OCI-LY7 (cell line): ENCODE measurements at places on chromosomes 2 and 18.

DNA sequence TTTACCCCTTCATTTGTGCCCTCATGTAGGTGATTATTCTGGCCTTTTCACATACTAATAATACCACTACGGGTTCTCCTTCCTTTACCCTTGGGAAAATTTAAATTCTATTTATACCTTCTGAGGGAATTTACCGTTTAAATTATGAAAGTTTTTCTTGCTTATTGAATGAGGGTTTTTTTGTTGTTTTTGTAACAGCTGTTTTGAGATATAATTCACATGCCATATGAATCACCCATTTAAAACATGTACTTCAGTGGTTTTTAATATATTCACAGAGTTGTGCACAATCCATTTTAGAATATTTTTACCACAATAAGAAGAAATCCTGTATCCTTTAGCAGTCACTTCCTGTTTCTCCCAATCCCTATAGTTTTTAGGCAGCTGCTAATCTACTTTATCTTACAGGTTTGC, 54.7 kb downstream of the EML4 start:
- no peak for DNase-seq

GRCh38 chr2:50344509-50345106, 687.3 kb downstream of the NRXN1 start:
- DNase-seq: peak; percentile 1

- DNase-seq: no peak
These were observed 93.2 kb downstream of the MC4R start for GRCh38 chr18:60279391-60279790.

- no peak for DNase-seq
These were observed 612.6 kb upstream of the ACVR2A start for GRCh38 chr2:147232225-147232669.

DNA sequence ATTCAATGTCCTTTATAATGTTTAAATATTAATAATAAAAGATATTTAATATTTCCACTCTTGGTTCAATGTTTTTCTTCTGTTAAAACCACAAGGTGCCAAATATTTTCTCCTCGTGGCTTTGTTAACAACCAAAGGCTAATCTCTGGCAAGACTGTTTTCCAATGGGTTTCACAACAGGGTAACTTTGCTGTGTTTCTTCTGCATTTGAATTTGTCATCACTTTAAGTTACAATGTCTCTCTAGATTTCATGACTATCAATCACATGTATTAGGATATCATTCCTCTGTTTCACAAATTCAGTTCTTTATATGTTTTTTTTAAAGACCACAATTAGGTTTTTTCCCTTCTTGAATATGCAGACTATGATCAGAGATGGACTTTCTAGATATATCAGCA, 469.8 kb upstream of the ACVR2A start:
- DNase-seq: no peak

GRCh38 chr18:23450022-23450421, 3.1 kb upstream of the RIOK3 start:
- no peak for DNase-seq

- DNase-seq: no peak
These were observed 771.5 kb downstream of the GALR1 start for GRCh38 chr18:78021196-78021595.

DNA sequence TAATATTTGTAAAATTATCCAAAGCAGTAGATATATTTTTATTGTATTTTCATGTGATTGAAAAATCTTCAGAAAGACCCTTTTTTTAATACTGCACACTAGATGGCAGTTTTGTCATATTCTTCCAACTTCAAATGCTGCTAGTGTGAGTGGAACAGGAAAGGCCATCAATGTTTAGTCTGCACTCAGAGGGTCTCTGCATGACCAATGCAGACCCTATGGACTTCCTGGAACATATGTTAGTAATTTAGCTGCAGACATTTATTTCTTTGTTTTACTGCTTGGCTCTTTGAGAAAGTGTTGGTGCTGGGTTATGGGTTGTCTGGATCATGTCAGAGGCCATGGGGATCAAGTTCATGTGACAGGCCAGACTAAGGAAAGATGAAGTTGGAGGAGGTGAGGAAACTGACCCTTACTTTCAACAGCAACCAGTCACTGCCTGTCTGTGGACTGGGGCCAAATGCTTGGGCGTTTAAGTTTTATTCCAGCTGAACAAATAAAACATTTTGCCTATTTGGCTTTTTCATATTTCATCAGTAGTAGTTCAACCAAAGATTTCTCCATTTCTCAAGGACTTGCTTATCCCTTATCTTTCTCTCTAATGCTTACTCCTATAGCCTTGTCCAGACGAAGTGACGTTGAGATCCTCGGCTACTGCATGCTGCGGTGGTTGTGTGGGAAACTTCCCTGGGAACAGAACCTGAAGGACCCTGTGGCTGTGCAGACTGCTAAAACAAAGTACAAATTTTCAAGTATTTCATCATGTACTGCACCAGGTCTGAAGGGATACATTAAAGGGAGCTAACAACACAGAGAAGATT, 84.8 kb downstream of the VRK2 start:
- peak; percentile 4 for DNase-seq

- no peak for DNase-seq
These were observed 640.0 kb upstream of the LRRTM4 start for GRCh38 chr2:78162202-78162601.

- DNase-seq: no peak
These were observed 30.7 kb upstream of the FOXI3 start for GRCh38 chr2:88483200-88483599.

- no peak for DNase-seq
These were observed 469.7 kb downstream of the CDH2 start for GRCh38 chr18:27707201-27707600.

DNA sequence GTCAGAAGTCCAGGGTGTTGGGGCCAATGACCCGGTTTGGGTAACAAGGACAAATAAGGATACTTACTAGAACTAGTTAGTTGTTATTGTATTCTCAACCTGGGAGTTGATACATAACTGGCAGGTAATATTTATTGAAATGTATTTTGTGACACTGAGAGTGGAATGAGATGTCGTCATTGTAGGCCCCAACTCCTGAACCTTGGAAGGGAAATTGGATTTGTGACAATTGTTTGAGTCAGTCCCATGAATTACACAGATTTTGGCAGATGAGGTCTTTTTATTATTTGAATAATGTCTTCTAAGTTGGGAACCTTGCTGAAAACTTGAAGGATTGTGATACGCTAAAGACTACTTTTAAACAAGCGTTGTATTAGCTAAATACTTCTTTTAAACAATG, 5.1 kb downstream of the TIMM21 start:
- DNase-seq: no peak

DNA sequence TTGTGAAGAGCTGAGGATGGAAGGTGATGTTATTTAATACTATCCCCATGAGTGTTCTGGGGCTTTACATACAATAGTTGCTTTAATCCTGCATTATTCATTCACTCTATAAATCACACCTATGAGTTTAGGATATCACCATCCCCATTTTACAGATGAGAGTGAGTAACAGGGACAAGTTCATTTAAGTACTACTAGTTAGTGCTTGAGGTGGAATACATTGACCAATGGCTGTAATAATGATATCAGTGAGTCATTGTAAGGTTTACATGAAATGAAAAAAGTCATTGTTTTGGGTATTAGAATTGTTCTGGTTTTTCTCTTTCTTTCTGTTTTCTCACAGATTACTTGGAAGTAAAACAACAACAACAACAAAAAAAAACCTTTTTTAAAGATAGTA, 42.5 kb downstream of the TANC1 start:
- DNase-seq: no peak

DNA sequence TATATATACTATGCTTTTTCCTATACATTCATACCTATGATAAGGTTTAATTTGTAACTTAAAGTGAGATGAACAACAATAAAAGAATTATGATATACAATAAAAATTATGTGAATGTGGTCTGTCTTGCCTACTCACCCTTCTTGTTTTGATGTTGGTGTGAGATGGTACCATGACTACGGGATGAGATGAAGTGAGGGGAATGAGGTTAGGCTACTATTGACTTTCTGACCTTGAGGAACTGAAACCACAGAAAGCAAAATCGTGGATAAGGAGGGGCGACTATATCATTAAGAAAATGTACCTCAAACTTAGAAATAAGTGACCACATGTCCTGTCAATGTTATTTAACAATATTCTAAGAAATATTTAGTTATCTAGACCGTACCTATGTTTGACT, 103.9 kb upstream of the PPP1CB start:
- DNase-seq: no peak

- no peak for DNase-seq
These were observed 446.2 kb downstream of the PIK3C3 start for GRCh38 chr18:42401131-42401673.

DNA sequence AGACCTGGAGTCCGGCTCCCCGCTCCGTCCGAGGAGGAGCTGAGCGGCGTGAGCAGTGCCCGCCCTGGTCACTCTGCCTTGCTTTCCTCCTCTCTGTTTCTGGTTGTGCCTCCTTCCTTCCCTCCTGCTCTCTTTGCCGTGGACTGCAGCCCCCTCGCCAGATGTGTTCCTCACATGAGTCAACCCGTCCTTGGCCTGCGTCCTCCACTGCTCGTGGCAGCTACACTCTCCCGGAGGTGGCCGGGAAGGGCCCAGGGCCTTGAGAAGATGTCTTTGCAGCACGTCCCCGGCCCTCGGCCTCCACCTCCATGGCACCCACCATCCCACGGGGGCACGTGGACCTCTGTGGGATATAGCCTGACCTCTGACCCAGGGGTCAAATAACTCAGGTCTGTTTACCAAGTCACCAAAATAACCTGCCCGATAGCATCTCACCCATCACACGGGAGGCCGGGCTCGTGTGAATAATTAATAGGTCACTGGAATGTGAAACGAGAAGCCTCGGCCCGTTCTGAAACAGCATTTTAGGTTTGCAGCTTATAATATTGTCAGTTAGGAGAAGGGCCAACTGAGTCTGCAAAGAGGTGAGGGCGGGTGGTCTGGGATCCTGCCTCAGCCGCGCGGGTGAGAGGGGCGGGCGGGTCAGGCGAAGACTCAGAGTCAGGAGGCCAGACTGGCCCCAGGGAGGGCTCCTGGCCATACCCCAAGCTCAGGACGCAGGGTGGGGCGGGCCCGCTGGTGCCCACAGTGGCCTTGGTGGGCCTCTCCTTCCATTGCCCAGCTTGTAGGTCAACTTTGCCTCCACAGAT, 42.6 kb downstream of the NFATC1 start:
- no peak for DNase-seq

GRCh38 chr2:18980786-18981430, 377.5 kb downstream of the OSR1 start:
- no peak for DNase-seq

GRCh38 chr2:145090841-145091761, 571.2 kb upstream of the ZEB2 start:
- DNase-seq: no peak

DNA sequence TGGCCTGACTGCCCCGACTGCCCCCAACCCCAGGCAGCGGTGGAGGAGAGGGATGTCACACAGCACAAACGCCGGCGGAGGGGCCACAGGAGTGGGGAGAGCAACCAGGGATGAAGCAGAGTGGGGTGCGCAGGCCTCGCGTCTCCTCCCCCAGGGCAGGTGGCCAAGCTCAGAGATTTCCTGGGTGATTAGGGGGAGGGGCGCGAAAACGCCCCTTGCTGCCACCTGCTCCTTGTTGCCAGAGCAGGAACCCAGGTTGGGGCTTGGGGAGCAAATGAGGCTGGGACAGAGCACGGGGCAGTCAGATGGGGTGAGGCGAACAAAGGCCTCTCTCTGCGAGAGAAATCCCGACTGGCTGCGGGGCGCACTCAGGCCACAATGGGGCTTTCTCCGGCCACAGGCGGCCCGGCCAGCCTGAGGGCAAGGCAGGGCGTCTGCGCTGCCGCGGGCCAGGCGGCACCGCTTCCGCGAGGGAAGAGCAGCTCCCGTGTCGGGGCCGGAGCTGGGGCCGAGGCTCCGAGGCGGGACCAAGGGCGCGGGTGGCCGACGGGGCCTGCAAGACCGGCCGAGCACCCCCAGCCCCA, 11.5 kb downstream of the TEX44 start:
- DNase-seq: peak; percentile 65

DNA sequence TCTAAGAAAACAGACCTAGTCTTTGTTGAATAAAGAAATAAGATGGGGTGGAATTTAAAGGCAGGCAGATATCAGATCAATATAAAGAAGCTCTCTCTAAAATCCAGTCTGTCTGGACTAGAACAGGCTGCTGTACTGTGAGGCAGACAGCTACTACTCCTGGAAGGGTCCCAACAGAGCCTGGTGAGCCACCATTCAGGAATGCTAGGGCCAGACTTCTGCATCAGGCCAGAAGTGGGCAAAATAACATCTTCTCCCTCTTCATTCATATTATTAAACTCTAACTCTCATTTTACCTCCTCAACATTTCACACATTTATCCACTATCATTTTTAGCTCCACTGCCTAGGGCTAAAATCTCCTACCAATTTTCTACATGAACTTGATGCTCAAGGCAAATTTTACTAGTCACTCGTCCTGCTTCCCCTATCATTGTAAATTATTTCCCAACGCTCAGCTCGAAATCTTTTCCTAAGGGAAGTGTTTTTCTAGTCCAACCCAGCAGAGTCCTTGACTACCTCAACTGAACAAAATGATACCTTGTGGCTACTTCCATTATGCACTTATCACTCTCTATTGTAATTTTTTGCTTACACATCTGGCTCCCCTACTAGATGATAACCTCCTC, 45.2 kb upstream of the GLS start:
- no peak for DNase-seq

GRCh38 chr18:48418539-48419276, 9.5 kb upstream of the ZBTB7C start:
- no peak for DNase-seq

- DNase-seq: no peak
These were observed 310.9 kb upstream of the COL3A1 start for GRCh38 chr2:188663301-188663700.

GRCh38 chr18:61953161-61953560, 60.4 kb upstream of the RNF152 start:
- DNase-seq: no peak

GRCh38 chr2:183259921-183260320, 135.7 kb downstream of the NUP35 start:
- DNase-seq: no peak

DNA sequence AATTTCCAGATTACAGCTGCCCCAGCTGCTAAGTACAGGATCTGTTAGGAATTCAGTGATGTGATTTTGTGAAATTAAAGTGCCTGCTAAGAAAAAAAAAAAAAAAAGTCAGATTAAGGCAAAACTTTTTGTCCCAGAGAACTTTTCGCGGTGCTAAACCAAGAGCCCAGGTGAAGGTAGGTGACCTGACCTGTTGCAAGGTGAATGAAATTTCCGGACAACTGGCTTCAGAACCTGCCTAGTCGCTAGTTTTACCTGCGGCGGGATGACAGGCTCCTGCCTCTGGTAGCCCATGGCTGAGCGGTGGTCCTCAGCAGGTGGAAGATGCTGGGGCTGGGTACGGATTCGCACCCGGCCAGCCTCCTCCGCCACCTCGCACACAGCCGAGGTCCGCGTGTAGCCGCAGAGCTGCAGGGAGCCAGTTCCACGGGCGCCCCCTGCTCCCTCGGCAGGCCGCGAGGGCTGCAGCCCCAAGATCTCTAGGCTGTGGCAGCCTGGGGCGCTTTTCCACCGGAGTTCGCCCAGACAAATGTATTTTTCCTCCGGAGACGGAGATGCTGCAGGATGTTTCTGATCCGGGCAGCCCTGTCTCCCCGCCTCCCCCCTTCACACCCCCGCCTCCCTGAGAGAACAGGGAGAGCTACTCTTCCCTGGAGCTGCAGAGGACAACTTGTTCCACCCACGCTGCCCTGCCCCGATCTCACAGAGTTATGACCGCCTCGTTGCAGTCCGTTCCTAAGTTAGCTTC, at the start of gene SLC38A11:
TSS of gene SLC38A11 (minus strand) at position 572 of the 748 bp plus-strand sequence. CDS start at position 294, 278 bp downstream.
- DNase-seq: no peak

- no peak for DNase-seq
These were observed 148.1 kb downstream of the DYSF start for GRCh38 chr2:71601136-71602114.
